NCI-H1930 (cell line): ENCODE measurements at places on chromosomes 12 and 14.

DNA sequence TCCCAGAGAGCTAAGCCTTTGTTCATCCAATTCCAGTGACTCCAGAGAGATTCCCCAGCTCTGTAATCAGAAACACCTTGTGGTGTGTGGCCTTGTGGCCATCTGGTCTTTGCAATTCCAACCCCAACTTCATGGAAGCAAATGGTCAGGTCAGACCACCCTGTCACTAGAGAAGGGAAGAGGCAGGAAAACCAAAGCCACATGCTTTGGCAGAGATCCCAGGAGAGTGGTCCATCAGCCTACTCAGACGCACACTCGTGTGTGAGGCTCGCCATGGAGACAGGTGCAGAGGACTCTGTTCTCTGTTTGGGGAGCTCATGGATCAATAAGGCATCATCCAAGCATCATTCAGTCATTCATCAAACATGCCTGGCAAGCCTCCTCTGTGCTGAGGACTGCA, 46.2 kb upstream of the TUNAR start:
- no peak for DNase-seq

- DNase-seq, result no peak
Measured at GRCh38 chr12:105967038-105967776, 171.5 kb downstream of the NUAK1 start.

- no peak for DNase-seq
Measured at GRCh38 chr12:31645924-31646323, 13.6 kb upstream of the ETFBKMT start.

DNA sequence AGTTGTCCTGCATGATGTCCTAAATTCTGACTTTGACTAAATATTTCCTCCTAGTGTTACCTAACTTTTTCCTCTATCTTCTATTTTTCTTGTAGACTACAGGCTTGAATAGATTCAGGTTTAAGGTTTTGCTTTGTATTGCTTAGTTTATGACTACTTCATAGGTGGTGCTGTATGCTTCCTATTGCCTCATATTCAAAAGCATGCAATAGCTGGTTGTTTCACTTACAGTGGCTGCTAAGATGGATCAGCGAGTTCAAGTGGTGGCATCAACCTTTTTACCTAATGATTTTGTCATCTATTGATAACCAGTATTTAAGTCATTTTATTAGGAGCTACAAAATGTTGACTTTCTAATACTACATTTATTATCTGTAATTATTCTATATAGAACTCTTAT, 36.3 kb upstream of the BICD1 start:
- DNase-seq, result no peak

- no peak for DNase-seq
Measured at GRCh38 chr14:33068626-33069025, 129.9 kb downstream of the NPAS3 start.

- DNase-seq, result no peak
Measured at GRCh38 chr12:113361574-113362370, 3.4 kb downstream of the PLBD2 start.

GRCh38 chr12:78721906-78722305, 142.7 kb upstream of the SYT1 start:
- DNase-seq, result no peak

DNA sequence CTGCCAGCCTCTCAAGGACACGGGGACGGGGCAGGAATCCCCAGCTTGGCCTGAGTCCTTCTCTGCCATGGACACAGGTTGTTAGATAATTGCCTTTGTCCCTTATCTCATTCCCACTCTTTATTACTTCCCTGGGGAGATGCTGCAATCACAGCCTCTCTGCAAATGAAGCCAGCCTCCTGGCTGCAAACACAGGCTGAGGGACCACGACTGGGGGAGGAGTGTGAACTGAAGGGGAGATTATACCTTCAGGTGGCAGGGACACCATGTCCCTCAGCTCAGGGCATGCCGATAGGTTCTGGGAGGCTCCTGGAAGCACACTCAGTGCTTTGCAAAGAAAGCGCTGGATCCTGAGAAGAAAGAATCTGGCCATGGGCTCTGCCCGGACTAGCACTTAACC, 16.1 kb upstream of the CHGA start:
- no peak for DNase-seq

GRCh38 chr14:28012629-28013415, 753.8 kb upstream of the FOXG1 start:
- DNase-seq, result no peak

GRCh38 chr14:71597287-71597920, 334.8 kb upstream of the RGS6 start:
- no peak for DNase-seq

- no peak for DNase-seq
Measured at GRCh38 chr12:80411787-80412186, 32.2 kb upstream of the PTPRQ start.

DNA sequence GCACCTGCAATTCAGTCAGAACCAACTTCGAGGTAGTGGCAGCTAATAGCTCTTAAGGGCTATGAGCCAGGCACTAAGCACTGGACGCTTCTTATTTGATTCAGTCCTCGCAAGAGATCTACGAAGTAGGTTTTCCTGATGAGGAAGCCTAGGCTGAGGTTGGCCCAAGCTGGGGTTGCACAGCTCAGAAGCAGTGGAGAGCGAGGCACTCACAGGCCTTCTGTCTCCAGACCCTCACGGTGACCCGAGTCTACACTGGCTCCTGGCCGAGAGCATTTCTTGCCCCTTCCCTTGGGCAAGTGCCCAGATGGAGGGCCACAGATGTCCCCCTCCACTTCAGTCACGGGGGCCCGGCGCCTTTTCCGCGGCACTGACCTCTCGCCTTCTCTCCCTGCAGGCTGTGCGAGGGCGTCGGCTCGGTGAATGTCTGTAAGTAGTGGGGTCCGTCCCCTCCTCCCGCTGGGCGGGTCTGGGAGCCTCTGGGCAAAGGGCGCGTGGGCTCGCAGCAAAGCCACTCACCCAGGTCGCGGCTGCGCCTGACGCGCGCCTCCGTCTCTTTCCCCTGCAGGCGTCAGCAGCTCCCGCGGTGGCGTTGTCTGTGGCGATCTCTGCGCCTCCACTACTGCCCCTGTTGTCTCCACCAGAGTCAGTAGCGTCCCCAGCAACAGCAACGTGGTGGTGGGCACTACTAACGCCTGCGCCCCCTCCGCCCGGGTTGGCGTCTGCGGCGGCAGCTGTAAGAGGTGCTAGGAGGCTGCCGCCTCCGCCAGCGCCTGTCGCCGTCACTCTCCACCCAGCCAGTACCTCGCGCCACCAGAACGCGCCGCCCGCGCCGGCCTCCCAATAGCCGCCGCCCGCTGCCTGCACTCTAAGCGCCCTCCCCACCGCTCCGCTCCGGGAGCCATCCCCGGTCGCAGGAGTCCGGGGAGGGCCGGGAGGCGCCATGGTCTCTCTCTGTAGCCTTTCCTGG, 13.1 kb downstream of the KRT83 start:
- peak; percentile 14 for DNase-seq

DNA sequence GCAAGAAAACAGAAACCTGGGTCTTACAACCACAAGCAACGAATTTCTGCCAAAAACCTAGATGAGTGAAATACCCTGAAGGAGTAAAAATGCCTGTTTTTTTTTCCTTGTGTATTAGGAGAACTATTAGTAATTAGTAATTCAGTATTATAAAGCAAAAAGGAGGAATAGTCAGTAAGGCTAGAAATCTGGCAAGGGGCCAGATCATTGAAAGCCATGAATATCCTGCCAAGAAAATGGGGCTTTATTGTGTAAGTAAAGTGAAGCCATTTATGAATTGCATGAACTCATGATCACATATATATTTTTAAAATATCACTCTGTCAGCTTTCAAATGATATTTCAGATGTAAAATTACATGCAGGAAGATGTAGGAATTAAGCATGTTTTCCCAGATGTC, 57.9 kb downstream of the TXNDC16 start:
- no peak for DNase-seq

GRCh38 chr12:76410371-76410770, 62.2 kb upstream of the BBS10 start:
- DNase-seq, result no peak

- DNase-seq, result no peak
Measured at GRCh38 chr12:65761301-65761700, 63.0 kb upstream of the HMGA2 start.

- no peak for DNase-seq
Measured at GRCh38 chr12:77116277-77116676, 50.9 kb upstream of the E2F7 start.

DNA sequence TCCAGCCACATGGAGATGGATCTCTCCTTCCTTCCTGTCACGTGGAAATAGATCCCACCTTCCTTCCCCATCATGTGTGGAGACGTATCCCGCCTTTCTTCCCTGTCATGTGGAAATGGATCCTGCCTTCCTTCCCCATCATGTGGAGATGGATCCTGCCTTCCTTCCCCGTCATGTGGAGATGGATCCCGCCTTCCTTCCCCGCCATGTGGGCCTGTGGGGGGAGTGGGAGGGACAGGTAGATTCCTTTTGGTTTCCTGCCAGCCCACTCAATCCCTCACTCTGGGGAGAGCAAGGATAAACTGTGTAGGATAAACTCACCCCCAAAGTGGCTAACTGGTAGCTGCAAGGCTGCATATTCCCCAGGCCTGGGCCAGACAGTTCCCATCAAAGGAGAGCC, 31.7 kb upstream of the TDRD9 start:
- no peak for DNase-seq

GRCh38 chr12:120873226-120873625, 30.9 kb downstream of the SPPL3 start:
- no peak for DNase-seq

DNA sequence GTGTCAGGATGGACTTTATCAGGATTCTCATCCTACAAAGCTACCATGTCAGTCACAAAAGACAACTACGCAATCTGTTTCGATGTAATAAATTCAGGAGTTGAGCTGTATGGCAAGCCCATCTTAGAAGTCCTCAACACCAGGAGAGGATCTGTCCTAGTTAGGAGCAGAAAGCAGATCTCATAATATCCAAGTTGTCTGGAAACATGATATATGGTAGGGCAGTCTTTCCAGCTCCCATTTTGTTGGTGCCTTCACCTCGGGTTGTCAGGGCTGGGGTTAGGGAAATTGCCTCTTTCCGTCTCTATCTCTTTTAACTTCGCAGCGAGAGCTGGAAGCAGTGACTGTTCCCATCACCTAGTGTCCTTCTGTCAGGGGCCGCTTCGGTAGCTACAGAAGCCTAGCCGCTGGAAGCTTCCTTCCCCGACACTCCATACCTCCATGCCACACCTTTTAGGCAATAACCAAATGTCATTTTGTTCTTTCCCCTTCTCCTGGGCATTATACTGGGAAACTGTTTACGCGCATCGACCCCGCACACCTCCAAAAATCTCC, 1.4 kb downstream of the NIN start:
- DNase-seq, result no peak

DNA sequence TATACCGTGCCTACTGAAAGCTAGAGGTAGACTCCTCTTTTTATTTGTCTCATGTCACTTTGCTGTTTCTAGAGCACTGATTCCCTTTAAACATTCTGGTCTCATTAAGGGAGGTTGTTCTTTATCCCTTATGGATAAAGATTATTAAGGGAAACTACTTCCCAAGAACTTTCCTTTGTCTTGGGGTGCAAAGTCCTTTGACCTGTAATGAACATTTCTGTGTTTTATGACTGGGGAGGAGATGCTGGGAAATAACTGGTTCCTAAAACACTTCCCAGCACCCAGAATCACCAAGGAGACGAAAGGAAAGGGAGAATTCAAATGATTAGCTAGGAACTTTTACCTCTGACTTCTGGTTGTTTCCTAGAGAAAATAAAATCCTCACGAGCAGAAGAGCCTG, 63.2 kb upstream of the ACTN1 start:
- DNase-seq, result no peak

- no peak for DNase-seq
Measured at GRCh38 chr14:54730156-54730961, 163.4 kb downstream of the SAMD4A start.

DNA sequence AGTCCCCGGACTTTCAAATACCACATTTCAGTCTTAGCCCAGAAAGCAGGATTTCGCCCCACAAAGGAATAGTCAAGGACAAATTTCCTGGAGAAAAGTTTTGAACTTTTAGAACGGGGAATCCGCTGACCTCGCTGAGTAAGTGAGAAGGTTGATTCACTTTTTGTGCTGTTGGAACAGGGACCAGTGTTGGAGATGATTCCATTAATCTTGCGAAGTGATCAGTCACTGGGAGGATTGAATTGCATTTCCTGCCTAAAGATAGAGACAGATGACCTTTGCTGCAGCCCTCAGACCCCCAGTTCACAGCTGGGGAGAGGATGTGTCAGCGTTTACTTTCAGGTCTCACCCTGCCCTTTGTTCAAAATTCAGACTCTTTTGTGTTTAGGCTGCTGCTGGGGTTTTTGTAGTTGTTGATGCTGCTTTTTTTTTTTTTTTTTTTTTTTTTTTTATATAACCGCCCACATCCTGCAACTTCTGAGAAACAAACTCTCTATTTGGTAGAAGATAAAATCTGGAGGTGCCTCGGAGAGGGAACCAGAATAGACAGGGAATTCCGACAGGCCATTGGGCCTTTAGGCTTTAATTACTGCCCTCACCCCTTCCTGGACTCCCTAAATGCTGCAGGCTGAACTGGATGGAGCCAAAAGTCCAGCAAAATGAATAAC, 9.8 kb upstream of the KDM2B start:
- no peak for DNase-seq

GRCh38 chr12:64178122-64178521, 44.0 kb downstream of the KICS2 start:
- no peak for DNase-seq

DNA sequence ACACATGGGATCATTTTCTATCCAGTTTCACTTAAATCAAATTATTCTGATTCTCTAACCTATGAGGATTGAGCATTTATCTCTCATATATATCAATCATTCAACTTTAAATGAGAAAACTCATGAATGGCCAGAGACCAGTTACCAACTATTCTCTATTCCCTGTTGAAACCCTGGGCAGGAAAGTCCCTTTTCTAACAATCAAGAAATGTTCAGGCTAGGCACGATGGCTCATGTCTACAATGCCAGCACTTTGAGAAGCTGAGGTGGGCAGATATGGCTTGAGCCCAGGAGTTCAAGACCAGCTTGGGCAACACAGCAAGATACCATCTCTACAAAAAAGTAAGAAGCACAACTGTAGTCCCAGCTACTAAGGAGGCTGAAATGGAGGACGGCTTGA, 18.0 kb downstream of the FMNL3 start:
- DNase-seq, result no peak

DNA sequence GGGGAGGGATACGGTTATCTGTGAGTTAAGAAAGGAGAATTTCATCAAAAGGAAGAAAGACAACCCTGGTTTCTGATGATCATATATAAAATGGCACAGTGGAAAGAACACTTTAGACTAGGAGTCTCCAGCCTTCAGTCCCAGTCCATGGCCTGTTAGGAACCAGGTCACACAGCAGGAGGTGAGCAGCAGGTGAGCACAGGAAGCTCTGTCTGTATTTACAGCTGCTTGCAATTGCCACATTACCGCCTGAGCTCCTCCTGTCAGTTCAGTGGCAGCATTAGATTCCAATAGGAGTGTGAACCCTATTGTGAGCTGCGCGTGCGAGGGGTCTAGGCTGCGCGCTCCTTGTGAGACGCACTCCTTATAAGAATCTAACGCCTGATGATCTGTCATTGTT, 137.9 kb downstream of the BTG1 start:
- DNase-seq, result no peak
